NCI-H748 treated with DMSO at 0.1 percent for 48 hours (cell line): ENCODE measurements at places on chromosomes 5 and 9.

DNA sequence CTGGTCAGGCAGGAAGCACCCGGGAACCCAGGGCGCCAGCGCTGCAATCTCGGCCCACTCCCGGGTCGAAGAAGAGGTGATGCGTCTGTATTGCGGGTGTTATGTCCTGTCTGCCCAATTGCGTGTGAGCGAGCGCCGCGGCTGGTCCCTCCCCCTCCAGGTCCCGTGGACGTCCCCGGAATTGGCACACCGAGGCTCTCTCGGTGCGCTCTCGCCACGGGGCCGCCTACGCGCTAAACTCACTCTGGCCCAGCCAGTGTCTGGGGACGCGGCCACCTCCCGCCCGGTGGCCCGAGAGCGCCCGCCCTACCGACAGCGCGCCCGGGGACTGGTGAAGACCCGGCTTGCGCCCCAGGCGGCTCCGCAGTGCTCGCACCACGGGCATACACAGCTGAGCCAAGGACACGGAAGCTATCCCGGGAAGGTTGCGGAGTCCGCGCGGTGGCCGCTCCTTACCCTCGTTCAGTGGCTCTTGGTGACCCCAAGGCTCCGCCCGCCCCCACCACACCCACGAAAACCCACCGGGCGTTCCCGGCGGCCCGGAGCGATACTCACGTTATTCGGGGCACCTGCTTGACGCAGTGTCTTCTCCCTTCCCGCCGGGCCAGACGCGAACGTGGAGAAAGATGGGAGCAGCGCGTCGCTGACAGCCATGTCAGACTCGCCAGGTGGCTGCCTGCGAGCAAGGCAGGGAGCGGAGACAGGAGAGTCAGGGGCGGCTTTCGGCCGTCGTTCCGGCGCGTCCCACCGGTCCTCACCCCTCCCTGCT lies 1.0 kb downstream of the KLF4 start:
- DNase-seq: peak; percentile 42

GRCh38 chr5:138647261-138647788 lies 72.1 kb upstream of the HSPA9 start:
- DNase-seq: no peak

DNA sequence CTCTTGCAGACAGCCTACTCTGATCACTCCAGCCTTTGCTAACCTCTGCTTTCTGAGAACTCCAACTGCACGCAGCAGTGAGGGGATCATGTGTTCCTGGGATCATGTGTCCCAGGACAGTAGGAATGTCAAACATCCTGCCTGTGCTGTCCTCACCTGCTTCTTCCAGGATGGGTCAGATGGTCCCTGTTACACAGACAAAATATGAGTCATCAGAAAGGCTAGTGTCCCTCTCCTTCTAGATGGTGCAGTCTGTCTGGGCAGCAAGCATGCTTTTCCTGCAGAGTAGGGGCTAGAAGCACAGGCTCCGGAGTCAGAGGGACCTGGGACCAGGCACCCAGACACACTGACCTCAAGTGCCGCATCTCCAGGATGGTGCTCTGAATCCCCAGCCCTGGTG lies 20.1 kb upstream of the SLC25A48 start:
- DNase-seq: no peak

DNA sequence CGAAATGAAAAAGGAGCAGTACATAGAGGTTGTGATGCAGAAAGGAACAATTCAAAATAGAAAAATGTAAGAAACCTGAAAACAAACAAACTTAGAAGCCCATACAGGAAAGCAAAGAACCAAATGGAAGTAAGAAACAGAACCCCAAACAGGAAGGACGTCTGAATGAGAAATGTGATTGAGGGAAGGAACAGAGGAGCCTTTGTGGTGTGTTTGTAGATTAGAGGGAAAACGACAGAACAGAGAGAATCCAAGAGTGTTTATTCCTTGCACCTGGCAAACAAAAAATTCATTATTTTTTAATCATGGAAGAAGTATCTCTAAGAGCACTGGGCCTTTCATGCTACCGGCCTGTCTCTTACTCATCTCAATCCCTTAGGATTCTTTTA lies 67.8 kb upstream of the ZSWIM6 start:
- no peak for DNase-seq

- peak; percentile 50 for DNase-seq
Observed at GRCh38 chr9:130243015-130243881, 22.3 kb upstream of the HMCN2 start.
